CD4-positive, alpha-beta T cell treated with Interleukin-4 for 1 hour (primary cell): ENCODE measurements at places on chromosomes 4 and X.

DNA sequence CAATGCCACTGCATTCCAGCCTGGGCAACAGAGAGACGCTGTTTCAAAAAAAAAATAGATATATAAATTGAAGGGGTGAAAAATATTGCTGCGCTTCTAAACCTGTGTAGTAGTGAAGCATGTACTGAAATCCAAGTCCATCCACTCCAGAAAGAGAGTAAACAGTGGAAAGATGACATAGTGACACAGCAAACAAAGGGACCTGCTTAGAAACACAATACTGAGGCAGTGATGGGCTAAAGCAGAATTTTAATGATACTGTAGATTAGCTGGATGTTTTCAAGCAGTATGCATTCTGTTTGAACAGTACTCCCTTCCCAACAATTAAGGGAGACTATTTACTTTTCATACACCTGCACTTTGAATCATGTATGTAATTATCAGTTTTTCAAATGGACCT lies 42.5 kb downstream of the TFDP3 start:
- DNase-seq, result no peak

- no peak for DNase-seq
These were observed 326.1 kb downstream of the SH3BGRL start for GRCh38 chrX:81527881-81528440.

GRCh38 chr4:163534056-163534455 lies 39.6 kb downstream of the TMA16 start:
- DNase-seq, result no peak

GRCh38 chr4:16764622-16765021 lies 133.8 kb downstream of the LDB2 start:
- DNase-seq, result no peak

DNA sequence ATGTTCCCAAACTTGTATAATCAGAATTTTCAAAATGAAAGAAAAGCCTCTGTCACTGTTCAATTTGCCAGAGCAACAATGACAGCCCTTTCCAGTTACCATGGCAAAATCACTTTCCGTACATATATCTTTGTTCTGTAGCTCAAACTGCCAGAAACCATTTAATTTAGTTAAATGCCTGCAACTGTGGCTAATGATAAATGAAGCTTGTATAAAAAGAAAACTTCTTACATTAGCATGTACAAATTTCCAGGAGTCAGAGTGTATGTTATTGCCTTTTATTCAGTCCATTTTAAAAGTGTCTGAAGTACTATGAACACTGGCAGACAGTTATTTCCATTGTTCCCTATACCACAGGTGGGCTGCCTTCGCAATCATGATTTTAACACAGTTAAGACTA lies 30.3 kb downstream of the ARAP2 start:
- no peak for DNase-seq

DNA sequence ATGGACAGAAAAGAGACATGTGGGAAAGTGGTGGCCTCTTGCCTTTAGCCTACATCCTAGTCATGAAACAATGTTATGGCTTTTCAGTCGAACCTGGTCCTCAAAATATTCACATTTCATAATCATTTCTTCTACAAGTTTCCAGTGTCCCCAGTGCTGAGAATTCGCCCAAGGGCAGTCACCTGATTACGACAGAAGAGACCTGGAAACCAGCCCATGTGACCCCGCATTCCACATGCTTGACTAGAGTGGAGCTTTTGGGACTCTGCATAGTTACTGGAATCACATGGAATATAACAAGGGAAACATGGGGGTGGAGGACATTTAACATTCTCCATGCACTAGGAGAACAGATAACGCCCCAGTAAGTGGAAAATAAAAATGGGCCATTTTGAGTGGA lies 100.1 kb downstream of the PPARGC1A start:
- DNase-seq, result no peak

DNA sequence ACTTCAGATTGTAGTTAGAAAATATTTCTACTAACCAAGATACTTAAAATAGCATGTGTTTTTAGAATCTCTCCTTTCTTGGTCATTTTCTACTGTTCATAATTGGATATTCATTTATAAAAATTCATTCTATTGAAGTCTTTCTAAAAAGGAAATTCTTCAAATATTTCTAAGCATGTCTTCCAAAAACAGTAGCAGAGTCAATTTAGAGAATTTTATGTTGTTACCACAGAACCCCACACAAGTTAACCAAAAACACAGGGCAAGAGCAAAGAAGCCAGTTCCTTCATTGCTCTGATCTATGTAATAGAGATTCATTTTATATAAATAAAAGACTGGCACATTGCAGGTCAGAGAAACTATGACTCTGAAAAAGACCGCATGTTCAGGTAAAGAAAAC lies 345.1 kb upstream of the PITX2 start:
- DNase-seq, result no peak

DNA sequence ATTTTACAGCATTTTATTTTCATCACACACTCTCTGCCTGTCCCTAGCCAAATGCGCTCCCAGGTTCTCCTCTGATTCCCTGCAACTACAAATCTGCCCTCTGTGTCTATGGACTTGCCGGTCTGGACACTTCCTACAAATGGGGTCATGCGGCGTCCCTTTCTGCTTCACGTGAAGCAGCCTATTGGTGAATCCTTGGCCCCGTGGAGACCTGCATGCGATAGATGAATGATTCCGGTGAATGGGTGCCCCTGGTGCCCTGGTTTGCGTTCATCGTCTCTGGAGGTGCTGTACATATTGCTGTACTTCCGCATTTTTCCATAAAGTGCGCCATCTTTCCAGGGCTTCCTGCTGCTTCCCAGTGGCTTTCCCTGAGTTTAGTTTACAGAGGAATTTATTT lies 27.5 kb upstream of the CLCN4 start:
- DNase-seq, result no peak

- DNase-seq, result peak; percentile 3
These were observed 132.0 kb downstream of the CPZ start for GRCh38 chr4:8724436-8725070.

DNA sequence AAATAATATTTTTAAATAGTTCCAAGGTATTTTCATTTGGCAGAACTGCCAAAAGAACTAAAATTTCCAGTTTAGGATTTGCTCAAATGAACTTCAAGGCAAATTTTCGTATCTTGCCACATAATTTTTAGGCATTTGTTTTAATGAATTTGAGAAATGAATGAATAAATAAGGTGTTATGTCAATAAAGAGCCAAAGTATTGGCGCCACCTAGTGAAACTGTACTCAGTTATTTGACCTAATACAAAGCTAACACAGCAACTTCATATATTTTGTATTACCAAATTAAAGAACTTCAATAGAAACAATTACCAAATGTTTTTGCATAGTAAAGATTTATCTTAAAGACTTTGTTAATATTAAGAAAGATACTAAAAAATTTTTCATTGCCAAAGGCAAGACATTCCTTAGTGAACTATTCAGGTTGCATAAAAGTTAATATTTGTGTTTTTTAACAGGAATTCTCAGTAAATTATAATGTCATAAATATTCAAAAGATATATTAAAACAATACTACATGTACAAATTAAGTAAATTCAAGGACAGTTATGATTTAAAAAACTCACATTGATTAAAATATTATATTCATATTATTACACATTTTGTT lies 50.3 kb downstream of the STPG2 start:
- DNase-seq, result peak; percentile 6

GRCh38 chr4:62119195-62119594 lies 919.1 kb downstream of the ADGRL3 start:
- DNase-seq, result no peak
